ENCODE measurements at places on chromosomes 11 and 22.

- DNase-seq = no peak
These were observed 89.5 kb upstream of the DBX1 start for GRCh38 chr11:20249796-20250195.

GRCh38 chr22:47954107-47954506 is 1191.7 kb downstream of the TBC1D22A start:
- DNase-seq = no peak

- no peak for DNase-seq
These were observed 32.2 kb downstream of the LRRC74B start for GRCh38 chr22:21077884-21078508.

DNA sequence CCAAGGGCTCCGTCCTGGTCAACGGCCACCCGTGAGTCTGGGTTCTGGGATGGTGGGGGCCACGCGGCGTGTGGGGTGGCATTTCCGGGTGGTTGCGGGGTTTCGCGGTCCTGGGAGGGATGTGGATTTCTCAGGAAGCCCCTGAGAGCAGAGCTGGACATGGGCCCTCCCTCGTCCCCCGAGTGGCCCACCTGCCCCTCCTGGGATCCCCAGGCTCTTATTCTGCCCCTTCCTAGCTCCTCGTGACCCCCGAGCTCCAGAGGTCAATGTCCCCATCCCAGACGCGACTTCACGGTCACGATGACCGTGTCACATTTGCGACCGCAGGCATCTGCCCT is 4.4 kb downstream of the MUC5AC start:
- DNase-seq = no peak

DNA sequence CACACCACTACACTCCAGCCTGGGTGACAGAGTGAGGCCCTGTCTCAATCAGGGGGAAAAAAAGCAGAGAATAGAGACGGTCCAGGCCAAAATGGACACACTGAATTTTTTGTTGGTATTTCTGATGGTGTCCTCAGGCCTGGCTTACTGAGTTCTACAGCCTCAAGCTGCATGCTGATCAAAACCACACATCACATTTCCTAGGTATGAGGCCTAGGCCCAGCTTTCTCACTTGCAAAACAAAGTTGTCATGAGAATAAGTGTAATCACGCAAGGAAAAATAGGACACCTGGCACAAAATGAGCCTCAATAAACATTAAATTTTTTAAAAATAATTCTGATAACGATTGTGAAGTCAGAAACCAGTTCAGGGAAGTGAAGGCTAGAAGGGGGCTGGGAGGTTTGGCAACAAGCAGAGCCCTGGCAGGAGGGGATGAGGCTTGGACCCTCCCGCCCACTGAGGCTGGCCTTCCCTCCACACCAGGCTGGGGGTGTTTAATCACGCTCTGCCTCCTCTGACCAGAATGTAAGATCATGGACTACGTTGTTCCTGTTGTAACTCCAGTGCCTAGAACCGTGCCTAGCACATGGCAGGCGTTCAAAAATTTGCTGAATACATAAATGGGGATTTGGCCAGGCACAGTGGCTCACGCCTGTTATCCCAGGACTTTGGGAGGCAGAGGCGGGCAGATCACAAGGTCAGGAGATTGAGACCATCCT is 18.1 kb downstream of the PACSIN2 start:
- DNase-seq = no peak

- no peak for DNase-seq
These were observed 66.0 kb upstream of the TIMP3 start for GRCh38 chr22:32735526-32735925.

DNA sequence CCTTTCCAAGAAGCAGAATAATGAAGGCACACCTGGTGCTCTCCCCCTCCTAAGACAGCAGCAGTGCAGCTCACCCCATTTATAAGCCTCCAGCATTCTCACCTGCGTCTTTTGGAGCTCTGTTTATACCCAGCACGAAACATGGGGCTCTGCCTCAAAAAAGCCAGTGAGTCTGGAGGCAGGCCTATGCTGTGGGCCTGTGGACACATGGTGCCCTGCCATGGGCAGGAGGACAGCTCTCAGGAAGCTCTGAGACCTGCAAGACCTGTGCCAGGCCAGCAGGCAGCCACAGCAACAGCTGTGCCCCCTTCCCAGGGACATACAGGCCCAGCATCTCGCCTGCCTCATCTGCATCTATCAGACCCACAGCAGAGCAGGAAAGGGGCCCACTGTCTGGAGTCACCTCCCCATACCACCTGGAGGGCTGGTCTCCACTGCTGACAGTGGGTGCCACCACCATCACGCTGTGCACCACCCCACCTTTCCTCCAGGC is 64.2 kb downstream of the DGCR2 start:
- no peak for DNase-seq

DNA sequence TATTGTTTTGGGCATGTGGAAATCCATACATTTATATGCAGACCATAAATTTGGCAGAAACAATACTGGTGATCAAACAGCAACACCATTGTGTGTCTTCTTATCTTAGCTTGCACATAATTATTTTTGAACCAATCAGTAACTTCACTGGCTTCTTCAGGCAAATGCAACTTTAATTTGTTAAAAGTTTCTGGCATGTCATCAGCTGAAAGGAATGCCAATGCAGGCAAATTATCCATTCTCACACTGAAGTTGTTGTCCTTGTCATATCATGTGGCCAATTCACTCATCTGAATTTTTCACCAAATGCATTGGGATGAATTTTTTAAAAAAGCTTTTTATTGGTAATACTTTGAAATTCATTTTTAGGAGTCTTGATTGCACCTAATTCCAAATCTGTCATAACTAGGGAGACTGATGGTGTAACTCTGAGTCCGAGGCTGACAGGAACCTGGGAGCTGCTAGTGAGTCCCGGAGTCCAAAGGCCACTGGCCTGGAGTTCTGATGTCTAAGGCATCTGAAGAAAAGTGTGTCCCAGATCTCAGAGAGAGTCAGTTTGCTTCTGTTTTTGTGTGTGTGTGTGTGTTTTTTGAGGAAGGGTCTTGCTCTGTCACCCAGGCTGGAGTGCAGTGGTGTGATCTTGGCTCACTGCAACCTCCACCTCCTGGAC is 17.4 kb upstream of the OR10V1 start:
- no peak for DNase-seq

- DNase-seq = no peak
These were observed 21.8 kb downstream of the DCUN1D5 start for GRCh38 chr11:103070142-103070541.

DNA sequence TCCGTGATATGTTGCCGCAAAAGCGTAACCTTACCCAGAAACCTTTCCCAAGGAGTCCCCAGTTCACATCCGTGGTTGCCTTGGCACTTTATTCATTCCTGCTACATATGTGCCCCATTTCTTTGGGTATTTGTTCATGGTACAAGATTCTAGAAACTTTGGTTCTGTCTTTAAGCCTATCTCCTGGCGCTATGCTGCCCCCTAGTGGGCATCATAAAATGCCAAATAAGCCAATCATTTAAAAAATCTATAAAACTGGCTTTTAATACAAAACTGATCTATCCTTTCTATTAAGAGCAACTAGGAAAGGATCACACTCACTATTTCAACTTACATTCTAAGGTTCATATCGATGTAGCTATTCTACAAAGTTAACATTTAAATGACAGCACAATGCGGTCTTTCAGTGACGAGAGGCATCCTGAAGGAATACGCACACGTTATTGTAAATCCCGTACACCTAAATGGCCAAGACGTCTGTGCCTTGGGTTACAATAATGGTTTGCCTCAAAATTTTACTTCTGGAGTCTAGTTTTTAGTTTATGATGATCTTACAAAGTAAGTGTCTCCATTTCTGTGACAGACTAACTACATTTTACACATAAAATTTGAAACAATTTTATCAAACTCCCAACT is 16.2 kb downstream of the PIWIL3 start:
- peak; percentile 34 for DNase-seq

- no peak for DNase-seq
These were observed 52.5 kb downstream of the FAR1 start for GRCh38 chr11:13720940-13721339.

GRCh38 chr11:34501500-34501899 is 12.1 kb downstream of the ELF5 start:
- DNase-seq = no peak

DNA sequence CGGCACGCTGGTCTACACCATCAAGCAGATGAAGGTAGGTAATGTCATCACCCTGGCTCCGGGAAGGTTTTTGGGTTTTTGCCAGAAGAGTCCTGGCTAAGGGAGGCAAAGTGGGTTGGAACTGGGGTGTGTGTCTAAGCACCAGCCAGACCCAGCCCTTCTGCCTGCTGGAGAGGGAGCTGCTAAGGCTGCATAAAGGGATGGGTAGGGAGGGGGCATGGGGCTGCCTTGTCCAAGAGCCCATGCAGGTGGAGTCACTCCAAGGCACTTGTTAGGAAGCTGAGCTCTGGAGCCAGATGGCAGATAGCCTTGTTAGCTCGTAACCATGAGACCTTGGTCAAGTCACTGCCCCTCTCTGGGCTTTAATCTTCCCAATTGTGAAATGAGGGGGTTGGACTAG is 48.0 kb downstream of the TIMP3 start:
- DNase-seq = no peak

DNA sequence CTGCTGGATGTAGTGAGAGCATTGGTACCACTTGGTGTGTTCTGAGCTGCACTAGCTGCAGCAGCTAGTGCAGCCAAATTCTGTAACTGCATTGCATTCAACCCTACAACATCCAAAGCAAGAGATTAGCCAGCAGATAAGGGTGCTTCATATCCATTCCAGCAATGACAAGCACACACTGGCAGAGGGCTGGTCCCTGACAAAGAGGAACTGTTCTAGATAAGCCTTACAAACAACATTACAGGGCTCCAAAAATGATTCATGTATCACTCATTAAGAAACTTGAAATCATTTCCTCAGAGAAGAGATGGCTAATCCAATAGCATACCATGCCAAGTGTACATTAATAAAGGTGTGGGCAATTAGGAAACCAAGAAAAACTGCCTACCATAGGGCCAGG is 28.4 kb upstream of the RAPSN start:
- no peak for DNase-seq

DNA sequence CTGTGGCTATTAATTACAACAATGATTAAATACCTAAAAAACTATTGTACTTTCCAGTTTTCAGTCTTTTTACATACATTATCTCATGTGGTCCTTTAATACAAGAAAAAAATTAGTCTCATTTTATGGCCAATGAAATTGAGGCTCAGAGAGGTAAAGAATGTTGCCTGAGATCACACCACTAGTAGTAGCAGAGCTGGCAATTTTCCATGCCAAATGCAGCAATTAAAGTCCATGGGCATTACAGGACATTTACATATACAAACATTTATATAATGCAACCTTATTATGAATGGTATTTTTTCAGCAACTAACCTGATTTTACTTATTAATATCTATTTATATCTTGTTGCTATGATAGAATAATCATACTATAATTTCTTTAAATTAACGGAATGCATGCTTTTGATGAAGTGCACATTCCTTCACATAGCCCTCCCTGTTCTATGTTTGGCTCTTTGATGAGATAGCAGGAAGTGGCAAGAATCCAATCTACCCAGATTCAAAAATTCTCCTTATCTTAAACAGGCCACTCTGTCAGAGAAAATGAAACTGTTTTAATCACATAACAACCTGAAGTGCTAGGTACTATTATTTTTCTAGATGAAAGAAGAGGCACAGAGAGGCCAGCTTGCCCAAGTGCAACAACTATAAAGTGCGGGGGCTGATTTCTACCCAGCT is 120.9 kb upstream of the LDLRAD3 start:
- no peak for DNase-seq

DNA sequence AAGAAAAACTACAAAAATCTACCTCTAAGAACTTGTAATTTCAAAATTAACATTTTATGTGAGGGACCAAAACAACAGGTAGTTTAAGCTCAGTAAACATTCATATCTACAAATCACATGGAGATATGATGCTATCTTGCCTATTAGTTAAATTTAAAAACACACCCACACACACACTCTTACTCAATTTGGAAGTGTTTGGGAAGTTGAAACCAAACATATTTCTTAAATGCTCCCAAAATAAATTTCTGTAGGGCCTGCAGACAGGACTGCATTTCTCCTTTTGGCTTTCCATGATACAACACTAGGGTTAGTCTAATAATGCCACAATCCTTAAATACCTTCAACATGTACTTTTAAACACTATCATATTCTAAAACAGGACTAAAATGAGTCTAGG is 7.0 kb downstream of the PITPNB start:
- no peak for DNase-seq

- no peak for DNase-seq
These were observed 311.5 kb downstream of the NTM start for GRCh38 chr11:131681920-131682319.

DNA sequence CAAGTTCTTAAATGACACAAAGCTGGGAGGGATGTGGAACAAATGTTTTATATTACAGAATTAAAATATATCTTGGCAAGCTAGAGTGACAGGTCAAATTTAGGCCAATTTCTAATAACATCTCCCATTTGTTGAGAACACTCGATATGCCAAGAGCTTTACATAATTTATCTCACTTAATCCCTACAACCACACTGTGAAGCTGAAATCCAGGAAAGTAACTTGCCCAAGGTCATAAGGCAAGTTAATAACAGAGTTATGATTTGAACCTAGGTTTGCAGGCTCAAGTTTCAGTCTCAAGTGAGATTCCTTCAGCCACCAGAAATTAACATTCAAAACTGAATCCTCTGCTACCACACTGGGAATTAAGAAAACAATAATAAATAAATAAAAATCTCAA is 38.3 kb downstream of the RAB30 start:
- DNase-seq = no peak

- DNase-seq = no peak
These were observed 67.2 kb downstream of the C11orf91 start for GRCh38 chr11:33633251-33634003.

DNA sequence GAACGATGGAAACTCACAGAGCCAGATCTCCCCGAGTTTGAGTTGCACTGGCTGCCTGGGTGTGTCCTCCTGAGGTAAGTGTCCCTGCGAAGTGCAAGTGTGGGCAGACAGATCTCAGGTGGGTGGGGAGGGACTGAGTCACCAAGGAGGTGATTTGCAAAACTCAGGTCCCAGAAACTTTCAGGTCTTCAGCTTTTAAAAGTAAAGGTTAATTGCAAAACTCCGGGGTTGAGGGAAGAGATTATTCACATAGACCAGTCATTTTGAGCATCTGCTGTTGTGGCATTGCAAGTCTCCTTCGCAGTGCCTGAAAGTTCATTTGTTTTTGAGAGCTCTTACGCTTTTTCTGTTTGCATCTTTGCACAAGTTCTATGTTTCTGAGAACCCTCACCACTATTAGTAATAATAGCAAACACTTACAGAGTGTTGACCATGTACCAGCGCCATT is 7.1 kb downstream of the CD44 start:
- DNase-seq = peak; percentile 69

DNA sequence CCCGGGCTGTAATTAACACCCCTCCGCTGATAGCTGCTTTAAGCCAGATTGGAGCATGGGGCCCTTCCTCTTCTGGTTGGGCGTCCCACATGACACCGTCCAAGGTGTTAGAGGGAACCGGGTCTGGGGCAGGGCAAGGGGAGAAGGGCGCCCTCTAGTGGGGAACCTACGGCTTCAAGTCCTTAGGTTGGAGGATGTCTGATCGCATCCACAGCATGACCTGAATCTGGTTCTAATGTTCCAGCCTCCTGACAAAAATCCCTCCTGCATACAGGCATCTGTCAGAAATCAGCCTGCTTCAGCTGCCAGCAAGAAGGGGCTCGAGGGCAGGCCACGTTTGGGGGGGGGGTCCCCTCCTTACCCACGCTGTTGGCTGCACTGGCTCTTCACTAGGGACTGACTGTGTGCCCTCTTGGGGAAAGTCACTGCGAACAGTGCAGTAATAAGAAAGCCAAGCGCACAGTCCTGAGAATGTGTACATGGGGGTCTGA is 94.2 kb upstream of the TBCEL start:
- DNase-seq = no peak
